ENCODE measurements at places on chromosomes 16 and 17. TPM values are rescaled to one million over a fixed set of nuclear protein-coding genes. Genes with fewer than 3 reads are reported as not detected.

DNA sequence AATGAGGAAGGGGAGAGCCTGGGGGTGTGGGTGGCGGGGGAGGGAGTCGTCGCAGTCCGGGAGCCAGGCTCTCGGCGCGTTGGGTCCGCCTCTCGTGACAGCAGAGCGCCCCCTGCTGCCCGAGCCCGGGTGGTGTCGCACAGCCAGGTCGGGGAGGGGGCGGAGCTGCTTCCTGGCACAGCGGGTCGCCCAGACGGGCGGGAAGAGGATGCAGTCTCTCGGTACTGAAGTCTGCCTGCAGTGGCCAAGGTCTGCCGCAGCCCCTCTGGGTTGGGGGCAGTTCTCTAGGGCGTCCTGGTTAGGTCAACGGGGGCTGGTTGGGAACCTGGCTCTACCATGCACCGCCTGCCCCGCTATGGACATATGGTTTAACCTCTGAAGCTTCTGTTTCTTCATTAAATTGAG, 38.2 kb upstream of the CCDC182 start:
- peak; percentile 54 for DNase-seq

- DNase-seq: no peak
Measured at GRCh38 chr16:4612977-4613635, 1.6 kb downstream of the UBALD1 start.

- DNase-seq: no peak
Measured at GRCh38 chr17:82836823-82837357, 2.9 kb downstream of the ZNF750 start.

DNA sequence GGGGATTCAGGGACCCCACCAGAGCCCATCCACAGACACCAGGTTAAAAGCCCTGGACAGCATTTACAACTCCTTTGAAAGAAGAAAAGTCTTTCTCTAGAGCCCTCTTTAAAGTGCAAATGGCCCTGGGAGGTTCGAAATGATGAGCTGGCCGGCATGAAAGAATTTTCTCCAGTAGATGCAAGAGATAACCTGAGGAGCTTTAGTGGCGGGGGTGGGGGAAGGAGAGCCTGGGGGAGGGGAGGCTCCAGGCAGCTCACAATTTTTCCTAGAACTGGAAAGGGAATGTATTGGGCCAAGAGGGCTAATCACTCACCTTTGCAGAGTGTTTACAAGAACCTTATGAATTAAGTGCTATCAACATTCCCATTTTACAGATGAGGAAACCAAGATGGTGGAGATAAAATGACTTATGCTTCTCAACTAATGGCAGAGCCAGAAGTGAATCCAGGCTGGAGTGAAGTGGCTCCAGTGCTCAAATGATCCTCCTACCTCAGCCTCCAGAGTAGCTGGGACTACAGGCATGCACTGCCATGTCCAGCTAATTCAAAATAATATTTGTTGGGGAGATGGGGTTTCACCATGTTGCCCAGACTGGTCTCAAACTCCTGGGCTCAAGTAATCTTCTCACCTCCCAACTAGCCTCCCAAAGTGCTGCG, 4.2 kb upstream of the CDH1 start:
- no peak for DNase-seq

DNA sequence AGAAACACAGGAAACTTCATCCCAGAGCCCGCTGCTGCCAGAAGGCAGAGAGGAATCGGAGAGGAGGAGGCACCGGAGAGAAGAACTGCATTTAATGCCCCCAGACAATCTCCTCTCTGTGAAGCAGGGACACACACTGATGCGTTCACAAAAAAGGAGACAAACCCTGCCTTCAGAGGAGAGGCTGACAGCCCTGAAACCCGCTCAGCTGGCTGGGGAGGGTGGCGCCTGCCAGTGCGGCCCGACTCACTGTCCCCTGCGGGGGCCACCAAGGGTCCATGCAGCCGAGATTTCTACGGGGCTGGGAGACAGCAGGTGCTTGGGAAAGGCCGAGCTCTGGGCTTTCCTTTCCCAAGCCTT, 21.9 kb upstream of the CACNG1 start:
- DNase-seq: no peak

- peak; percentile 89 for DNase-seq
Measured at GRCh38 chr16:14111713-14112538, 40.8 kb downstream of the MRTFB start.

DNA sequence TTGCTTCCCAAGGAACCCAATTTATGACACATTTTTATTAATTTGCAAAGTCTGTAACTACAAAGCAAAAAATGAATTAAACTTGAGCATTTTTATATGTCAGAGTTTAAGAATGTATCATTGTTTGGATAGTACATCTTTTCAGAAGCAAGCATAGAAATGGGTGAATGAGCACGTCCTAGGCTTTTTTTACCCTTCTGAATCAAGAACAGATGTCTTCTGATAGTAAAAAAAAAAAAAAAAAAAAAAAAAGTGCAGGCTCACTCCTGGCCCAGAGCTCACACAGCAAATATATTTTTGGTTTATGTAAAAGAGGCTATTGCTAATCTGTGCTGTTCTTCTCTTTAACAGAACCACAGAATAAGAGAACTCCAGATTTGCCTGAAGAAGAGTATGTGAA, 6.3 kb downstream of the TERF2IP start:
- DNase-seq: no peak

GRCh38 chr17:6938637-6939036, 57.2 kb upstream of the ALOX12 start:
- no peak for DNase-seq

Gene PIEZO1
- 67.8 TPM for total RNA-seq

Measured in left lobe of liver (tissue), 2 donors.